ENCODE measurements at places on chromosomes 12 and 14.

GRCh38 chr14:78805570-78805969, 635.4 kb downstream of the NRXN3 start:
- DNase-seq = no peak

DNA sequence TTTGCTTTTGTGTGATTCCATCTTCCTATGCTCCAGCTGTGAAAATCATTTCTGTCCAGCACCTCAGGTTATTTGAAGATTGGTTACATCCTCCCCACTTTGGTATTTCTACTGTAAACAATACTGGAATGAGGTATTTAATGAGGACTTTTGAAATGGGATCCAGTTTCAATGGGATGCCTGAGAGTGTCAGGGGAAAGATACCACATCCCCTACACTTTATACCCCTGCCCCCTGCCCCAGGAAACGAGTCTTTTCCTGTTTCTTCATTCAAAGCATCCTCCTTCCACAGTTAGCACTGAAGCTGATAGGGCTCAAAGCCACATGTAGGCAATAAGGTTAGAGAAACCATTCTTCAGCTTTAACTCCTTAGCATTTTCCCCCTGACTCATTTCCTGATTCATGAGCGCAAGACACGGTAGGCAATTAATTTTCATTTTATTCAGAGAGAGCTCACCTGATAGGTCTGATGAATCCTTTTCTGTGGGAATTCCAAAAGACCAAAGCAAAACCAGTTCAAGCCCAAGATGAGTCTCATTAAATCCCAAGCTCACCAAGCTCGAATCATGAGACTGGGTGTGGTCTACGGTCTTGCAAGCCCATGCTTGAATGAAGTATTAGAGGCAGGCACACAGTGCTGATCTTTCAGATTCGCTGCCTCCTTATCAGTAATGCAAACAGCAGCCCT, 143.6 kb upstream of the CRY1 start:
- DNase-seq = no peak

DNA sequence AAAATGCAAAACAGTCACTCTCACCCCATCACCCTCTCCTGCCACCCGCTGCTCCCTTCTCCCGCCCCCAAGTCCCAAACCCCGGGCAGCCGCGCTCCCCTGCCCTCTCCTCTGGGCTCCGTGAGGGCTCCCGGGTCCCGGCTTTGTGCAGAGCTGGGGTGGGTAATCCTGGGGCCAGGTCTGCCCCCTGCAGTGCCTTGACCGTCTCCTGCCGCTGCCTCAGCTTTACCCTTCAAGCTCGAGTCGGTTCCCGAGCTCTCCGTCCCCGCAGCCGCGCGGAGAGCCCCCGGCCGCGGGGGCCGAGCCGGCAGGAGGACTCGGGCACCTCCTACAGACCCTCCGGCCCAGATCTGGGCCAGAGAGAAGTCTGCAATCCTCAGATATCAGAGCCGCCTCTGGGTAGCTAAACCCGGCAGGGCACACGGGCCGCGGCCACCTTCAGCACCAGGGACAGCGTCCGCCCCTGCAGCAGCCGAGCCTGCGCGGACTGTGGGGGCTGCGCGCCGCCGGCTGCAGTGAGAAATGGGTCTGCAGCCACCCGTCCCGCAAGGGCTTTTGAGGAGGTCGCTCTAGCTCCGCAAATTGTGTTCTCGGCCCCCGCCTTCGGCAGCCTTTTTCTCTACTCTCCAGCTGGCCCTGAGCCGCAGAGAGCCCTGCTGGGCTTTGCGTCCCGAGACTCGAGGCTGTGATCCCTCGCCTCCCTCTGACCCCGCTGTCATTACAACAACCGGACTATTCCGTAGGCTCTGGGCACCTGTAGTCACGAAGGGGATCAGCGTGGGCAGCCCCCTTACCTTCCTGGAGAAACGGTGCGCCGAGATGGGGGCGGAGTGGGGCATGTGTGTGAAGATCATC, 1.2 kb downstream of the PRMT8 start:
- peak; percentile 76 for DNase-seq

- DNase-seq = no peak
Measured at GRCh38 chr12:77938301-77938700, 107.6 kb downstream of the NAV3 start.

DNA sequence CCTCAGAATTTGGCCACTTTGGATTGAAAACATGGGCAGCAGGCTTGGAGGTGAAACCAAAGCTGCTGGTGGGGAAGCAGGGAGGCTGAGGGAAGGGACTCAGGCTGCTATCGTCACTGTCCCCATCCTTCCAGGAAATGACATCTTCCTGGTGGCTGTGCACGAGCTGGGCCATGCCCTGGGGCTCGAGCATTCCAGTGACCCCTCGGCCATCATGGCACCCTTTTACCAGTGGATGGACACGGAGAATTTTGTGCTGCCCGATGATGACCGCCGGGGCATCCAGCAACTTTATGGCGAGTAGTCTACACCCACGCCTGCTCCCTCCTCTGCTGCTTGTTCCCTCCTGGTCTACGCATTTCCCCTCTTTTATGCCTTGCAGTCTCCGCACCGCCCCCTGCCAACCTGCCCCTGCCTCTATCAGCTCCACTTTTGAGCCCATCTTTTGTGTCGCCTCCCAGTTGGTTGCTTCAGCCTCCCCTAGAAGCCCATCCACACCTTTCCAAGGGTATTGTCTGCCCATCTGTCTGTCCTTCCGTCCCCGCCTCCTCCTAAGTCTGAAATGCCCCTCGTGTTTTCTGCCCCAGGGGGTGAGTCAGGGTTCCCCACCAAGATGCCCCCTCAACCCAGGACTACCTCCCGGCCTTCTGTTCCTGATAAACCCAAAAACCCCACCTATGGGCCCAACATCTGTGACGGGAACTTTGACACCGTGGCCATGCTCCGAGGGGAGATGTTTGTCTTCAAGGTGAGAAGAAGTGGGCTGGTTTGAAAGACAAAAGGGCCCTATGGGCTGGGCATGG, 6.9 kb downstream of the MMP14 start:
- DNase-seq = peak; percentile 22

Measured in psoas muscle (tissue), 8 donors.